ENCODE measurements at places on chromosomes 5 and 9.
A peak's percentile ranks its signal among the peaks of the same experiment; 100 is the strongest.

GRCh38 chr5:151151793-151152192 is 5.8 kb downstream of the ANXA6 start:
- DNase-seq: peak; percentile 84

DNA sequence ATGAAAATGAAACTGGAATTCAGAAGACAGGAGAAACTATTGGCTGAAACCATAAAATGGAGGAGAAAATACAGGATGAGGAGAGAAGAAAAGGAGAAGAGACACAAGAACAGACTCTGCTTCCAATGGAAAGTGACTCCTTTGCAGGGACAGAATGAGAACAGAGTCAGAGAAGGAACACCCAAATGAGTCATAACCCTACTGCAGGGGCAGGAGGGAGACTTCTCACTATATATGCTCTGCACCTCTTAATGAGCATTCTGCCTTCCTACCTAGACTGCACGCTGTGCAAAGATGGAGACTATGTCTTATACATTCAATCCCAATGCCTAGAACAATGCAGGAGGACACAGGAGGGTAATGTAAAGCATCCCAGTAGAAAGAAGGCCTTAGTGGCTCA is 2.1 kb downstream of the SAXO1 start:
- no peak for DNase-seq

GRCh38 chr5:105630803-105631202 is 2039.9 kb downstream of the EFNA5 start:
- DNase-seq: no peak

DNA sequence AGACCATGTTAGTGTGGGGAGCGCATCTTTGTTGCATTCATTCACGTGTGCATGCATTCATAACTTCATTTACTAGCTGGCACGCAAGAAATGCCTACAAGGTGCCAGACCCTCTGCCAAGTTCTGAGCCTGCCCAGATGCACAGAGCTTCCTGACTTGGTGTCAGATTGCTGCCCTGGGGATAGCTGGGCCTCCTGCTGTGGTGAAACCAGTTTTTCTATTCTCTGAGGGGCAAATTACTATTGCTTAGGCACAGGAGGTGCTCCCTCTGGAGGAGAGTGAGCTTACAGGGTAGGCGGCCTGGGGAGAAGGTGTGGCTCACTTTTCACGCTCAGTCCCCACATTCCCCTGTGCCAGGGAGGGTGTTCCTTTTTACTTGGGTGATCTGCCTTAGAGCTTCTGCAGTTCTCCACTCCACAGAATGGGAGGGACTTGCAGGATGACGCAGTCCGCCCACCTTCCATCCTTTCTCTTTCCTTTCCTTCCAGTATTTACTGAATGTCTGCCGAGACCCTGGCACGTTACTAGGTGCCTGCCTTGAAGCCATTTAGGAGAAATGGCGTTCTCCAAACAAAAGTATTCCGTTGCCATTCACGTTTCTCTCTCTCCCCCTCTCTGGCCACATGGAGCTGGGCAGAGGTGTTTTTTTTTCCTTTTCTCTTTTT is 27.9 kb upstream of the CTNNA1 start:
- no peak for DNase-seq

GRCh38 chr5:116631147-116631546 is 56.5 kb upstream of the SEMA6A start:
- DNase-seq: no peak

Measured in activated CD4-positive, alpha-beta T cell treated with anti-CD3 and anti-CD28 coated beads for 36 hours (primary cell).